Stimulated activated CD4-positive, alpha-beta T cell treated with anti-CD3 and anti-CD28 coated beads, Interleukin-15, amount 100 ng/mL, for 1 hour (primary cell): ENCODE measurements at places on chromosomes 5 and 9.

DNA sequence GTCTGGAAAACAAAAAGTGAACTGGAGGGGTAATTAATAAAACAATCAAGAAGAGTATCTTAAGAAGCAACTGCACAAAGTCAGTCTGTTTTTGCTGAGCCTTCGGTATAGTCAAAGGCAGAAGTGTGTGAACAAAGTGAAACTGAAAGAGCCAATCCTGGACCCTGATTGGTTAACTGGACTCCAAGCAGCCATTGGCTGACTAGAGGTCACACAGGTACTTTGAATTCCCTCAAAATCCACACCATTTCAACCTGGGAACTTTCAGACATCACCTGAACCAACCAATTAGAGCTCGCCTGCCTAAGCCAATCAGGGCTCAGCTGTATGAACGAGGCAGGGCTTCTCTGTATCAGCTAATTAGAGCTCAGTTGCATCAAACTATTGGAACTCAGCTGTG lies 286.7 kb downstream of the TLE4 start:
- no peak for DNase-seq

DNA sequence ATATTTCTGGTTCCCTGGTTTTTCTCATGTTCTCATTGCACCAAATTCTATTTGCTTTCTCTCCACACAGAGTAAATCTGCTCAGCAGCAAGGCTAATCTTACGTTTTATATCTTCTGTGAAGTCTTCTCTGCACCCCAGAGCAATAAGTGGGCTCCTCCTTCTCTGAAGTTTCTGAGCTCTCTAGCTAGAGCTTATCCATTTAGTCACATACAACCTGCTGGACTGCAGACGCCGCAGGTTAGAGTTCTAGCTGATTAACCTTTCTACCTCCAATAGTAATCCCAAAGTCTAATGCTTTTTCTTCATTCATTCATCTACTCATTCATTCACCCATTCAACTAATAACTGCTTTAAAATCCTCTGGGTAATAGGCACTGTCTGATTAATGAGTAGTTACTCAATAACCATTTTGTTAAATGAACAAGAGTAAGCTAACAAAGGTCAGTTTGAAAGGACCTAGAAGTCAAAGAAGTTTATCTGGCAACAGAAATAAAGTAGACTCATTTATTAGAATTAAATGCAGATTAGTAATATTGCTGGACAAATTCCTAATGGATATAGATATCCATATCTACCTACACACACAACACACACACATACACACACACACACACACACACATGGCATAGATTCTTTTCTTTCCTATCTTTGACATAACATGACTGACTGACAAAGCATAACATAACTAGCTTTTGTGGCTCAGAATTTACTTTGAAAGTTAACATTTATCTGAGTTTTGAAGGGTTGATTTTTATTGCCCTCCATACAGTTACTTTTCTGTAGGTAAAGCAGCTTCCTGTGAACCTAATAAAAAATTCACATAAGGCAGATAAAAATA lies 984.6 kb upstream of the SEMA6A start:
- DNase-seq, result no peak

GRCh38 chr9:105836936-105837660 lies 142.8 kb downstream of the TMEM38B start:
- DNase-seq, result no peak

DNA sequence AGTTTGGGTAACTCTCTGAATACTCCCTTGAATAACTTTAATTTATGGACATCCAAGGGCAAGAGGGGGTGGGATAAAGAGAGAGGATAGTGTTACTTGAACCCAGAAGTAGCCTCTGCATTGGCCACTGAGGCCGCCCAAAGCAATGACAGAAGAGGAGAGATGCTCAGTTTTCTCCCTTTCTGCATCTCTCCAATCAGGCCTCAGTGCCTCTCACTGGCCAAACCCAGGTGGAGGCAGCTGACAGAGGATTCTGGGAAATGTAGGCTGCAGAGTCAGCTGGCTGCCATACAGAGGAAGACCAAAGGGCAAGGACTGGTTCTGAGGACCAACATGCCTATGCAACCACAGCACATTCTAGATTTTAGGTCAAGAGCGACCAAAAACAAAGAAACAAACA lies 719.4 kb downstream of the MAT2B start:
- no peak for DNase-seq

DNA sequence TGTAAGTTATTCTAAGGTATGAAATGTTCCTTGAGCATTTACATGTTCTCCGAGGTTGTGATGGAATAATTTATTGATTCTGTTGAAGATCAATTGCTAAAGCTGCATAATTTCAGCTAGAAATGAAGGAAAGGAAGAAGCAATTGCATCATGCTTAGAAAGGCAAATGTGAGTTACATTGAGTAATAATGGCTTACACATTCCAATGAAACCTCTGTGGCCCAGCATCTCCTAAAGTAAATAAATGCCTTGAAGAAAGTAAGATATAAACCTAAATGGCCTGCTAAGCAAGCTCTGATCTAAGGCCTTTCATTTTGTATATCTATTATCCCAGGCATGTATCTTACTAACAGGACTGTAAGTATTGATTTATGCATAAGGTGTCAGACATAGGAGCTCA lies 677.3 kb upstream of the RGMB start:
- no peak for DNase-seq

DNA sequence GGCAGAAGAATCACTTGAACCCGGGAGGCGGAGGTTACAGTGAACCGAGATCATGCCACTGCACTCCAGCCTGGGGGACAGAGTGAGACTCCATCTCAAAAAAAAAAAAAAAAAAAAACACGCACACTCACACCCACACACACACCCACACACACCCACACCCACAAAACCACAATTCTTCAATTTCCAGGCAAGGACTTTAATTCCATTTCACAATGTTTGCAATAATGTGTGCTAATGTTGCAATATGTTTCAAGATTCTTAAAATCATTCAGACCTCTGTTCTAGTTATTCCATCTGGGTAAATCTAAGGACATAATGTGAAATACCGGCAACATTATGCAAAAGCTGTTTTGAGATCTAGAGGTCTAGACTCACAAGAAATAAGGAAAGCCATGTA lies 28.3 kb downstream of the CCDC69 start:
- no peak for DNase-seq

DNA sequence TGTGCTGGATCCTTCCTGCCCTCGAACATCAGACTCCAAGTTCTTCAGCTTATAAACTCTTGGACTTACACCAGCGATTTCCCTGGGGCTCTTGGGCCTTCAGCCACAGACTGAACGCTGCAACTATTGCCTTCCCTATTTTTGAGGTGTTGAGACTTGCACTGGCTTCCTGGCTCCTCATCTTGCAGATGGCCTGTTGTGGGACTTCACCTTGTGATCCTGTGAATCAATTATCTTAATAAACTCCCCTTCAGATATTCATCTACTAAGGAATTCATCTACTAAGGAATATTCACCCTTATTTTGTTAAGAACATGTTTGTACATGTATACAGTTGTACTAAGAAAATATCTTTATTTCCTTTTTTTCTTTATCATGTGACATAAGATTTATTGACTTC lies 1079.7 kb downstream of the CDH12 start:
- DNase-seq, result no peak

- no peak for DNase-seq
Measured at GRCh38 chr5:122656160-122656559, 118.7 kb upstream of the SNX2 start.

GRCh38 chr9:34510497-34511468 lies 12.0 kb downstream of the ENHO start:
- no peak for DNase-seq
